Tibial artery (tissue), 4 donors: ENCODE measurements at places on chromosomes 5 and 9.

DNA sequence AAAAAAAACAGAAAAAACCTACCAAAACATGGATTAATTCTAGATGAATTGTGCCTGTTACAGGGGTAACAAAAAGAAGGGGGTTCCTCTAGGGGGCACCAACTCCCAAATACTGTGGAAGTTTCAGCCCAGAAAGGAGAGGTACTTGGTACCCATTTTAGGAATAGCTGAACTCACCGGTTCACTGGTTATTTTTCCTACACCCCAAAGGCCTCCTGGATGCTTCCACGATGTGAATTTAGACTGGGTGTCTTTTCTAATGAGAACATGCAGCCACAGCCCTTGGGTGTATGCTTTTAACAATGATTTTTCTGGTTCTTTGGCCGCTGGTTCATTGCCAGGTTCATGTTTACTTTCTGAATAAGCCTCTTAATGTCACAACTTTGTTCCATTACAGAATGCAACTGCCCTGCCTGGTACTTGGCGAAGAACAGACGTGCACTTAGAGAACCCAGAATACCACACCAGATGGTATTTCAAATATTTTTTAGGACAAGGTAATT, 46.7 kb downstream of the GARNL3 start:
- no peaks in the 10 kb centered on the region for H3K27me3 ChIP-seq
- H3K4me1 ChIP-seq: no peaks in the 10 kb centered on the region

DNA sequence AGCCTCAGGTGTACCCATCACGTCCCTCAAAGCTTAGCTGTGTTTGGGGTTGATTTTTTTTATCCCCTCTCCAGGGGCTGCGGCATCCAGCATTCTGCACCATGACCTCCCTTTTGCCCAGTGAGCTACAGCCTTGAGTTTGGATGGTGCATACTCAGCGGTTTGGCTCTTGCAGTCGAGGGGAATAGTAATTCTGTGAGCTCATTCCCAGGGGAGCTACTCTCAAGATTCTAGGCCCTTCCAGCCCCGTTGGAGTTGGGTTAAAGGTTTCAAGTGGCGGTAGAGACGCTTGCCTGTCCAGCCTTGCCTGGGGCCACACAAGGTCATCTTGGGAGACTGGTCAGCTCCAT, 102.2 kb upstream of the SPRY4 start:
- H3K4me1 ChIP-seq: no peaks in the 10 kb centered on the region
- no peaks in the 10 kb centered on the region for H3K36me3 ChIP-seq
- no peak for DNase-seq
- no peak overlapping the region for H3K27ac ChIP-seq
- no peak overlapping the region for H3K4me3 ChIP-seq

- no peaks in the 10 kb centered on the region for H3K36me3 ChIP-seq
- H3K27me3 ChIP-seq: no peaks in the 10 kb centered on the region
- no peaks in the 10 kb centered on the region for H3K4me1 ChIP-seq
- no peak overlapping the region for H3K4me3 ChIP-seq
- H3K27ac ChIP-seq: no peak overlapping the region
Observed at GRCh38 chr5:59617186-59617771, 276.2 kb downstream of the PDE4D start.

DNA sequence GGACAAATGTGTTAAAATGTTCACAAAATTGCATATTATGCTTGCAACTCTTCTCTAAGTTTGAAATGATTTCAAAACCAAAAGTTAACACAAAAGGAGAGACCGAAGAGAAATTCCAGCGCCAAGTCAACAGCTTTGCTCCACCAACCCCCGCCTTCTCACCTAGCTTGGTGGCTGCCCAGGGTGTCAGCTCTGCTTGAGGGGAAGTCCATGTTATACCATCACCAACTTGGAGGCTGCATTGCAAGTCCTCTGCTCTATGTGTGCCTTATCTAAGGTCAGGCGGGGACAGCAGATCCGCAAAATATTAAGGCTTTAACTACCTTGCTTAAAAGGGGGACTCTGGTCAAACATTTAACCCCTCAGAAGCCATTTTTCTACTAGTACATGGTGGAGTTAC, 14.6 kb downstream of the CCNJL start:
- DNase-seq: no peak
- no peak overlapping the region for H3K27ac ChIP-seq
- H3K36me3 ChIP-seq: no peaks in the 10 kb centered on the region
- no peak overlapping the region for H3K4me3 ChIP-seq

DNA sequence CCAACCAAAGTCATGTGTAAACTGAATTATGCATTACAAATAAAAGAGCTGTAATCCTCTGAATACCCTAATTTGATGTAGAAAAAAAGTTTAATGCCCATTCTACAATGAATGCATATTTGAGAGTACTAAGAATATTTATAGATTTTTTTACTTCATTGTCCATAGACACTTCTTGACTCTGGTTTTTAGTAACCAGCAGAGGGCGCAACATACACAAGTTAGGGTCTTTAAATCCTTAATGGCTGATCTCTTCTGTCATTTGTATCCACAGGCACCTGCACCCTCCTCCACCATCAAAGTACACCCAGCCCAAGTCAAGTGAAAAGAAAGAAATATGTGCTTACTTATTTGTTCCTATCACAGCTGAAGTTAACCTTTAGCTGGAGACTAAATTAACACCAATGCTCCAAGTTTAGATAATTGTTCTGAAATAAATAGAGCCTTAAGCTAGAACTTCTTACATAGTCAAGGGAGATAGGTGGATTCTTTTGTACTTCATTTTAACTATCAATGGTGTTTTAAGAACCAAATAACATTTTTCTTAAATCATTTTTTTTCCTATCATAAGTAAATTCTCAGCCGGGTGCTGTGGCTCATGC, 524.2 kb upstream of the DAB2 start:
- DNase-seq: peak; percentile 52
- no peaks in the 10 kb centered on the region for H3K27me3 ChIP-seq
- no peak overlapping the region for H3K4me3 ChIP-seq
- H3K27ac ChIP-seq: no peak overlapping the region
- H3K36me3 ChIP-seq: no peaks in the 10 kb centered on the region

DNA sequence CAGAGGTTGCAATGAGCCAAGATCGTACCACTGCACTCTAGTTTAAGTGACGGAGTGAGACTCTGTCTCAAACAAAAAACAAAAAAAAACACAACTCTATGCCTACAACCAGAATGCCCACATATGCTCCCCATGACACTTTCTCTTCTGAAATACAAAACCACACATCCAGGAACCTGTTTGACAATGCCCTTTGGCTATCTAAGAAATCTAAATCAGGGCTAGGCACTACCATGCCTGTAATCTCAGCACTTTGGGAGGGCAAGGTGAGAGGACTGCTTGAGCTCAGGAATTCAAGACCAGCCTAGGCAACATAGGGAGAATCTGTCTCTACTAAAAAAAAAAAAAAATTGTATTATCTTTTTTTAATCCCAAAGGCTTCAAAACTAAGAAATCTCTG, 10.6 kb downstream of the AFF4 start:
- no peaks in the 10 kb centered on the region for H3K27me3 ChIP-seq
- H3K27ac ChIP-seq: no peak overlapping the region
- no peak overlapping the region for H3K4me3 ChIP-seq
- peaks cover 55% of the 10 kb centered on the region for H3K4me1 ChIP-seq
- H3K36me3 ChIP-seq: peaks cover 6% of the 10 kb centered on the region
- DNase-seq: no peak

GRCh38 chr5:77709993-77710685, 66.0 kb downstream of the TBCA start:
- DNase-seq: no peak
- no peaks in the 10 kb centered on the region for H3K27me3 ChIP-seq
- no peaks in the 10 kb centered on the region for H3K4me1 ChIP-seq
- H3K36me3 ChIP-seq: peaks cover 28% of the 10 kb centered on the region
- H3K4me3 ChIP-seq: no peak overlapping the region
- no peak overlapping the region for H3K27ac ChIP-seq

DNA sequence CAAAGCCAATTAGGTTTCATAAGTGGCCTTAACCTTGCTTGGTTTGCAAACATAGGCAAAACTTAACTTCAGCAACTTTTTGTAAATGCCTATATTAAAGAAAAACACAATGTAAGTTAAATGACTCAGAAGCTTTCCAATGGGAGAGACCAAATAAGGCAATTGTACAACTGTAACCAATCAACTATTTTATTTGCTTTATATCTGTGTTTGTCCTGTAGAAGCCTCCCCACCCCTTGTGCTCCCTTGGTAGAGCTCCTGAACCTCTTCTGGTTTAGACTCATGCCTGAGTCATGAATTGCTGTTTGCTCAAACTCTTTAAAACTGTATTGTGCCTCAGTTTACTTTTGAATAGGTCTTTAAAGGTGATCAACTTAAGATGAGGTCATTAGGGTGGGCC, 3.0 kb upstream of the C1QTNF3 start:
- no peak overlapping the region for H3K4me3 ChIP-seq
- no peak for DNase-seq
- H3K36me3 ChIP-seq: no peaks in the 10 kb centered on the region
- no peak overlapping the region for H3K27ac ChIP-seq

- H3K4me3 ChIP-seq: no peak overlapping the region
- no peaks in the 10 kb centered on the region for H3K36me3 ChIP-seq
- H3K4me1 ChIP-seq: no peaks in the 10 kb centered on the region
- H3K27ac ChIP-seq: peak overlapping the region; percentile 53
Observed at GRCh38 chr9:130197888-130198287, 25.7 kb downstream of the NCS1 start.

DNA sequence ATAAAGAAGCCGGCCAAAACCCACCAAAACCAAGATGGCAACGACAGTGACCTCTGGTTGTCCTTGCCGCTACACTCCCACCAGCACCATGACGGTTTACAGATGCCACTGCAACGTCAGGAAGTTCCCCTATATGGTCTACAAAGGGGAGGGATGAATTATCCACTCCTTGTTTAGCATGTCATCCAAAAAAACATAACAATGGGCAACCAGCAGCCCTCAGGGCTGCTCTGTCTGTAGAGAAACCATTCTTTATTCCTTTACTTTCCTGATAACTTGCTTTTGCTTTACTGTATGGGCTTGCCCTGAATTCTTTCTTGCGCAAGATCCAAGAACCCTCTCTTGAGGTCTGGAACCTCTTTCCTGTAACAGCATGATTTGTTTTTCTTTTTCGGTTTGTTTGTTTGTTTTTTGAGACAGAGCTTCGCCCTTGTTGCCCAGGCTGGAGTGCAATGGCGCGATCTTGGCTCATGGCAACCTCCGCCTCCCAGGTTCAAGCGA, 2.0 kb upstream of the UAP1L1 start:
- no peak overlapping the region for H3K4me3 ChIP-seq
- peaks cover 39% of the 10 kb centered on the region for H3K4me1 ChIP-seq
- no peak overlapping the region for H3K27ac ChIP-seq
- no peak for DNase-seq
- no peaks in the 10 kb centered on the region for H3K36me3 ChIP-seq

DNA sequence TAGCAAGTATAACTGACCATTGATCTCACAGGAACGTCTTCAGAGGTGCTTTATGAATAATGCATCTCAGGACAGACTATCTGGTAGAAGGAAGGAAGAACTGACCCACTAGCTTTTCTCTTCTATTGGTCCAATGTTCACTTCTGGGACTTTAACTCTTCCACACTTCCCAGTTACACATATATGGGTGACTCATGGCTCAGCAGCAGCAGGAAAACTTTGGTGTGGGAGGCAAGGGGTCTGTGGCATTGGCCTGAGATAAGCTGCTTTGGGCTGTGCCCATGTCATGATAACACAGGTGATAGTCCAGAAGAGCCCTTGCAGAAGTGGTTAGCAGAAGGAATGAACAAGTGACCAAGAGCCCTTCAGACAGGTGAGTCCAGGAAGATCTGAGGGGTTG, 148.8 kb downstream of the RAB3C start:
- H3K4me1 ChIP-seq: no peaks in the 10 kb centered on the region
- H3K27me3 ChIP-seq: no peaks in the 10 kb centered on the region
- no peak overlapping the region for H3K27ac ChIP-seq
- no peak overlapping the region for H3K4me3 ChIP-seq

DNA sequence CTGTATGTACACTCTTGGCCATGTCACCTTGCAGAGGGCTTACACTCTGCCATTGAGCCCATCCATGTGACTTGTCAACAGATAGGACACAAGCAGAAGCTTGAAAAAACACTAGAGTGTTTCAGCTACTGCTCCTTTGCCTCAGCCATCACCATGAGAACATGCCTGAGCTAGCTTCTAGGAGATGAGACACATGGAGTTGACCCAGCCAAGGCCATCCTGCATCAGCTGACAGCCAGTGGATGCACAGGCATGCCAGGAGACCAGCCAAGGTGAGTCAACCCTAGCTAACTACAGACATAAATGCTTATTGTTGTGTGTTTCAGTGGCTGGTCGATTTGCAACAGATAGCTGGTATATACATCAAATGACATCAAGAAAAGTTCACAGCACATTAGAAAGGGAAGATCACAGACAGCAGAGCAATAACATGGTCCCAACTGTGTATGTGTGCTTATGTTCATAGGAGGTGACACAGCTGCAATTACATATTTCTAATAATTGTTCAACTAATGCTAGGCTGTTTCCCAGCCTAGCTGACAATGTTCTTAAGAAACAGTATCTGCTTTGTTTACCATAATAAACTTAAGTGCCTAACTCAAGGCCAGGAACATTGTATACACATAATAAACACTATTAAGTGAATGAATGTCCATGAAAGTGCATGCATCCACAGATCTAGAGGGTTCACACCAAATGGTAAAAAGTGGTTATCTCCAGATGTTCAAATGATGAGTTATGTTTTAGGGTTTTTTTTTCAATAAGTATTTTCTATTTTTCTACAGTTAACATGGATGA, 105.7 kb downstream of the SPOCK1 start:
- no peaks in the 10 kb centered on the region for H3K27me3 ChIP-seq
- no peaks in the 10 kb centered on the region for H3K4me1 ChIP-seq
- no peaks in the 10 kb centered on the region for H3K36me3 ChIP-seq
- no peak overlapping the region for H3K27ac ChIP-seq
- no peak for DNase-seq

GRCh38 chr5:42745426-42745825, 11.2 kb upstream of the CCDC152 start:
- H3K36me3 ChIP-seq: no peaks in the 10 kb centered on the region
- H3K27ac ChIP-seq: no peak overlapping the region
- no peak for DNase-seq
- H3K4me1 ChIP-seq: no peaks in the 10 kb centered on the region
- no peak overlapping the region for H3K4me3 ChIP-seq

GRCh38 chr9:25700430-25700829, 22.2 kb upstream of the TUSC1 start:
- no peaks in the 10 kb centered on the region for H3K27me3 ChIP-seq
- no peak overlapping the region for H3K27ac ChIP-seq
- DNase-seq: no peak
- H3K36me3 ChIP-seq: no peaks in the 10 kb centered on the region
- peaks cover 26% of the 10 kb centered on the region for H3K4me1 ChIP-seq

- H3K4me1 ChIP-seq: peaks cover 4% of the 10 kb centered on the region
- H3K4me3 ChIP-seq: no peak overlapping the region
- peak overlapping the region; percentile 42 for H3K27ac ChIP-seq
- DNase-seq: no peak
Observed at GRCh38 chr5:34531751-34532360, 124.3 kb upstream of the RAI14 start.

GRCh38 chr5:68375540-68375939, 160.0 kb downstream of the PIK3R1 start:
- H3K4me3 ChIP-seq: no peak overlapping the region
- no peaks in the 10 kb centered on the region for H3K27me3 ChIP-seq
- no peak for DNase-seq
- peak overlapping the region; percentile 80 for H3K27ac ChIP-seq

GRCh38 chr9:116639251-116639741, 47.8 kb upstream of the TRIM32 start:
- H3K36me3 ChIP-seq: no peaks in the 10 kb centered on the region
- H3K27me3 ChIP-seq: no peaks in the 10 kb centered on the region
- no peak overlapping the region for H3K27ac ChIP-seq
- no peak for DNase-seq
- no peak overlapping the region for H3K4me3 ChIP-seq
